Right atrium auricular region (tissue), 2 donors: ENCODE measurements at places on chromosomes 6 and 20. TPM values are rescaled to one million over a fixed set of nuclear protein-coding genes. Genes with fewer than 3 reads are reported as not detected.

The C20orf144 gene
- not detected for total RNA-seq

DNA sequence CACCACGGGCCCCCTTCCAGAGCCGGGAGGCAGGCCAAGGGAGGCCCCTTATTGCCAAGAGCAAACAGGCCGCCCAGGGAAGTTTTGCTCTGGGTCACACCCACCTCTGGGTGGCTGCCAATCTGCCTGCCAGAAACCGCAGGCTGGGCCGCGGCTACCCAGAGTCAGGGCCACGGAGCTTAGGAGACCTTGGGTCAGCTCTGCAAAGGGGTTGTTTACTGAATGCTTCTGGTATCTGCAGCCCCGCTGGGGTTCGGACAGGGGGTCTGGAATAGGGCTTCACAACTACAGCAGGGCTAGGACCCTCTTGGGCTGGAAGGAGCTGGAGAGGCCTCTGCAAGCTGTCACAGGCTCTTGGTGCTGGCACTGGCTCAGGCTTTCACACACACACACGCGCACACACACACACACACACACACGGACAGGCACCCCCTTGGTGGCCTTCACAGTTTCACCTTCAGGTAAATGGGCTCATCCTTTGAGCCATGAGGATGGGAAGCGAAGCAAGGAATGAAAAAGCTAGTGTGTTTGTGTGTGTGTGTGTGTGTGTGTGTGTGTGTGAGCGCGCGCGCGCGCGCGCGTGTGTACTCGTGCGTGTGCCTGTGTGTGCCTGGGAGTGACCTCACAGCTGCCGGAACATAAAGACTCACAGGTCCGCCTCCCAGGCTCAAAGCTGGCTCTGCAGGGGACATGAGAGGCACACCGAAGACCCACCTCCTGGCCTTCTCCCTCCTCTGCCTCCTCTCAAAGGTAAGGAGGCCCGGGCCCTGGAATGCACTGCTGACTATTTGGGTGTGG lies at the start of gene CCN5:
TSS of gene CCN5 (plus strand) at position 669 of the 798 bp plus-strand sequence. CDS start at position 691, 22 bp downstream.
- no peaks in the 10 kb centered on the region for H3K4me1 ChIP-seq
- no peaks in the 10 kb centered on the region for H3K36me3 ChIP-seq
- peak within 1 kb of the TSS; percentile 91 for H3K27ac ChIP-seq
- DNase-seq: peak; percentile 90
- no peaks in the 10 kb centered on the region for H3K27me3 ChIP-seq

DNA sequence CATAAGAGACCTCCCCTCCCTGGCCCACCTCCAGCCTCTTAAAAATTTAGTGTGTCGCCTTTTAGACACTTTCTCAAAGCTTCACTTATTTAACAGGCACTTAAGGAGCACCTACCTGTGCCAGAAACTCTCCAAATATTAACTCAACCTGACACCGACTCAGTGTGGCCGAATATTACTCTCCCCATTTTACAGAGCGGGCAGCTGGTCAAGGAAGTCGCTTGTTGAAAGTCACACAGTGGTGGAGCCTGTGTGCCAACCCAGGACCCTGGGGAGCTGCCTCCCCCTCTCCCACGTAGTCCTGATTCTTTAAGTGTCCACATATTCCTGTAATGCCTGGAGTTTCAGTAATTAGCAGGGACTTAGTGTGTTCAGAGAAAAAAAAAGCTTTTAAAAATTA lies 1.0 kb upstream of the PMEPA1 start:
- DNase-seq: no peak
- H3K4me3 ChIP-seq: peak overlapping the region; percentile 60
- H3K27ac ChIP-seq: peak overlapping the region; percentile 89
- H3K4me1 ChIP-seq: no peaks in the 10 kb centered on the region
- H3K36me3 ChIP-seq: no peaks in the 10 kb centered on the region
- H3K27me3 ChIP-seq: no peaks in the 10 kb centered on the region

GRCh38 chr6:37139230-37139962 lies 30.6 kb upstream of the PIM1 start:
- H3K4me3 ChIP-seq: no peak overlapping the region
- H3K27me3 ChIP-seq: no peaks in the 10 kb centered on the region
- peaks cover 29% of the 10 kb centered on the region for H3K4me1 ChIP-seq
- no peaks in the 10 kb centered on the region for H3K36me3 ChIP-seq

GRCh38 chr20:57869951-57870315 lies 160.1 kb upstream of the PMEPA1 start:
- no peaks in the 10 kb centered on the region for H3K27me3 ChIP-seq
- H3K4me3 ChIP-seq: no peak overlapping the region
- DNase-seq: peak; percentile 51
